NCI-H1048 (cell line): ENCODE measurements at places on chromosomes 3 and 15.

DNA sequence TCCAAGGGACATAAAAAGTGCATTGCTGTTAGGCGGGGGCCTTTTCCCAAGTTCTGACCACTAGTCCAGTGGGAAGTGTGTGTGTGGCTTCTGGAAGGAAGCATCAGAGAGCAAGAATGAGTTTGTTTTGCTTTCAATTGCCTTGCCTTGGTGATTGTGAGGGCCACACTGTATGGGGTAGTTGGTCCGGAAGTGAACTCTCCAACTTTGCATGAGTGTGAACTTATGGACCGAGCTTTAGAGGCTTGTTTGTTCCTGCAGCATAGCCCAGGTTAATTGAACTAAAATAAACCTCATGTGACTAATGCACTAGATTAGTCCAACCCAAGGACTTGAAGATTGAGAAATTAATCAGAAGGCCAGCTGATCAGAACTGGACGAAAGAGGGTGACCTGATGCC lies 171.7 kb downstream of the NR2F2 start:
- DNase-seq: no peak

DNA sequence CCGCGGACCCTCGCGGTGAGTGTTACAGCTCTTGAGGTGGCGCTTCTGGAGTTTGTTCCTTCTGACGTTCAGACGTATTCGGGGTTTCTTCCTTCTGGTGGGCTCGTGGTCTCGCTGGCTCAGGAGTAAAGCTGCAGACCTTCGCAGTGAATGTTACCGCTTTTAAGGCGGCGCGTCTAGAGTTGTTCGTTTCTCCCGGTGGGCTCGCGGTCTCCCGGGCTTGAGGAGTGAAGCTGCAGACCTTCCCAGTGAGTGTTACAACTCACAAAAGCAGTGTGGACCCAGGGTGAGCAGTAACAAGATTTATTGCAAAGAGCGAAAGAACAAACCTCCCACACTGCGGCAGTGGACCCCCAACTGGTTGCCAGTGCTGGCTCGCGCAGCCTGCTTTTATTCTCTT lies 177.1 kb downstream of the UACA start:
- DNase-seq: no peak

DNA sequence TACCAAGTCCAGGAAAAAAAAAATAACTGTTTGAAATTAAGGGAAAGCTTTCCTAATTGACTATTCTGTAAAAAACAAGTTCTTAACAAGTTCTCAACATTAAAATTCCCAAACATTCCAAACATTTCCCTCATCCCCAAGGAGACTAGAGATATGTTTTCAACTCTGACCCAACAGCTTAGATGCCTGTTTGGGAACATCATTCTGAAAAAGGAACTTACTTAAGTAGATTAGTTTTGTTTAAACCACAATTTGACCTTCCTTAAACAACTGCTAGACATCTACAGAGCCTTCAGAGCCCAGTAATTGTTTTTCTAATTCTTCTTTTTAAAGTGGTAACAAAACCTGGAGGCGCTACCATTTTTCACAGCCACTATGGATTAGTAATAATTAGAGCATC lies 12.8 kb downstream of the UBR1 start:
- DNase-seq: no peak

GRCh38 chr3:94996743-94997142 lies 933.9 kb downstream of the NSUN3 start:
- DNase-seq: no peak

- DNase-seq: no peak
These were observed 85.8 kb downstream of the MB21D2 start for GRCh38 chr3:192831801-192832347.

DNA sequence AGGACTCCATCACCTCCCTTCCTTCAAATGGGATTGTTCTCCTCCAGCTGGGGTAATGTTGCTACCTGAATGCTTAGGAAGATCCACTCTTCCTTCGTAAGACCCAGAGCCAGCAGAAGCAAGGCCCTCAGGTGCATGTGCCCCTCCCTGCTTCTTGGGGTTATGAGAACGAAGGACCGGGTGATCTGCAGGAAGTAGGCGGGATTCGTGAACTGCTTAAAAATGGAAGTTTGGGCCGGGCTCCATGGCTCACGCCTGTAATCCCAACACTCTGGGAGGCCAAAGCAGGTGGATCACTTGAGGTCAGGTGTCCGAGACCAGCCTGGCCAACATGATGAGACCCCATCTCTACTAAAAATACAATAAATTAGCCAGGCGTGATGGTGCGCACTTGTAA lies 8.0 kb downstream of the TLR9 start:
- no peak for DNase-seq

DNA sequence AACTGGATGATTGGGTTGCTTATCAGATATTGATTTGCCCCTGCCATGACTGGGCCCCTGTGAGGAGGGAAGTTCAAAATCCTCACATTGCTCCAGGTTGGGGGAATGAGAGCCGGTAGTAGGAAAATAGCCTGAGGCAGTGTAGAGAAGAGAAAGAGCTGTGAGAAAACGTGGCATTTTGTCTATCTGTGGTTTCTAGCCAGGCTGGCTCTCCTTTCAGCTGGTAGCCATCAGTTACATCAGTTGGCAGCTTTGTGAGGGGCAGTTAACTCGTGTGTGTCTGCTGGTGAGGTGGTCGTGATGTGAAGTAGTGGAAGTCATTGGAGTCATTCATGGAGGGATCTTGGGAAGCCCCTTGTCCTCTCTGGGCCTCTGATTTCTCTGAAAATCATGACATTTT lies 5.2 kb downstream of the ESYT3 start:
- no peak for DNase-seq
